EL (cell line): ENCODE measurements at places on chromosomes 2 and 18.

DNA sequence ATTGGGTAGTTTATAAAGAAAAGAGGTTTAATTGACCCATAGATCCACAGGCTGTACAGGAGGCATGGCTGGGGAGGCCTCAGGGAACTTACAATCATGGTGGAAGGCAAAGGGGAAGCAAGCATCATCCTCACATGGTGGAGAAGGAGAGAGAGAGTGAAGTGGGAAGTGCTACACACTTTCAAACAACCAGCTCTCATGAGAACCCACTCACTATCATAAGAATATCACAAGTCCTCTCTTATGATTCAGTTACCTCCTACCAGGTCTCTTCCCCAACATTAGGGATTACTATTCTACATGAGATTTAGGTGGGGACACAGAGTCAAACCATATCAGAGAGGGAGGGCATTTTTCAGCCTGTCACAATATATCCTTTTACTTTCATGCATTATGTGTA, 22.7 kb upstream of the DOCK10 start:
- DNase-seq = no peak

DNA sequence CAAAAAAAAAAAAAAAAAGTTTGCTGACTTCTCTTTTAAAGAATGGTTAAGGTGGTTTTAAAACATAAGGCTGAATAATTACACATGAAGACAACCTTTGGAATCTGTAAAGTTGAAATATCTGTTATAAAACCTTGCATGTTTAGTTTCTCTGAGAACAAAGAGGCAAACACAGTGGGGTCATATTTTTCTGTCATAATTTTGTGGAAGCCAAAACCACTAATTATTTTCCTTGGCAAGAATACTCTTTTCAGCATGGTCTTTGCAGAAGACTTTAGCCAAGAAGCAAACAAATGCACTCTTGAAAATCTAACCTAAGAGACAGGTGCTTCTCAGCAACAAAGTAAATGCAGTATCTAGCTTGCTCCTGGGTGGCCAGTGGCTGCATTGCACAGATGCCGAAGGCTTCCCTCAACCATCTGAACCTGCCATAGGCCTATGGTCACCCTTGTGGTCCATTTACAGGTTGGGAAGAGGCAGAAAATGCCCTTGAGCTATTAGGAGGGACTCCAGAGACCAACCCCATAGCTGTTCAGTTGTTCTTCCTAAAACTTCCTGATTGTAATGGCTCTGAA, 44.8 kb downstream of the ZAP70 start:
- no peak for DNase-seq

DNA sequence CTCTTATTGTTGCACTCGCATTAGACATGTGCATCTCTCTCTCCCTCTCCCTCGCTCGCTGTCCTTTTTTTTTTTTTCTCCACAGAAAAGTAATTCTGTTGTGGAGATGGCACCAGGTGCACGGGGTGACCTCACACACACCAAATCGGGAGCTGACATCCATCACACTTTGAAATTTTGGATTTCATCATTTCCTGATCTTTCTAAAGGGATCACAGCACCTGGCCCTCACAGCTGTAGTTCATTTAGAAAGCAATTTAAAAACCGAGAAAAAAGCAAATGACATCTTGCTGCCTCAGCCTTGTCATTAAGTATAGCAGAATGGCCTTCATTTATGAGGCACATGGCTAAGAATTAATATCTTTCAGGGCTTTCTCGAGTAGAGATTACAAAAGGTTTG, 717.2 kb downstream of the RNF144A start:
- no peak for DNase-seq

DNA sequence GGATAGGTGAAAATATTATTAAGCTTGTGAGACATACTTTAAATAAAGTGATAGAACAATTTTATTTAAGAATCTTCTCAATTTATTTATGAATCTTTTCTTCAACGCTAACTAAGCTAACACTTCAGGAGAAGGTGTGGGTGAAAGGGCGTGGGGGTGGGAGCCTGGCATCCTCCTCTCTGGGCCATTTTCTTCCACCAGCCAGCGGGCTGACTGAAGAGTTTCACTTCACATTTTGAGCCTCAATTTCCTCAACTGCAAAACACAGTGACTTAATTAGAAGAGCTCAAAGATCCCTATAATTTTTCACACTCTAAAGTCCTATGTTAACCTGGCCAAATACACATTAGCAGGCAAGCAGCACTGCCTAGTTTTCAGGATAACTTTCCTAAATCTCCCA, 94.8 kb downstream of the FTCDNL1 start:
- no peak for DNase-seq

DNA sequence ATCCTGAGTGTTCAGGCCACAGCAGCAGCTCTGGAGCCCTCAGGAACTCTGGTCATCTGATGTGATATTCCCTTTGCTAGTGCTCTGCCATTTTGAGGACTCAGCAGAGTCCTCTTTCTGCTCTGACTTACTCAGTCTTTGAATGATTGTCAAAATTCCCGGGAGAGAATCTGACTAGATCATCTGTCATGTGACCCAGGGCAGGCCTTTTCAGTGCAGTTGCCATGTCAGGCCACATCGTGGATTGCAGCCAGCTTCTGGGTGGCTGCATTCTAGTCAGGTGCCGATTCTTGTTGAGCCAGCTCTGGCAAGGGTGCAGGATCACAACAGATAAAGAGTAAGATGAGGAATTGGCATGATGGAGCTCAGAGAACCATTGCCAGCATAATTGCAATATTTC, 795.6 kb downstream of the CPS1 start:
- no peak for DNase-seq

DNA sequence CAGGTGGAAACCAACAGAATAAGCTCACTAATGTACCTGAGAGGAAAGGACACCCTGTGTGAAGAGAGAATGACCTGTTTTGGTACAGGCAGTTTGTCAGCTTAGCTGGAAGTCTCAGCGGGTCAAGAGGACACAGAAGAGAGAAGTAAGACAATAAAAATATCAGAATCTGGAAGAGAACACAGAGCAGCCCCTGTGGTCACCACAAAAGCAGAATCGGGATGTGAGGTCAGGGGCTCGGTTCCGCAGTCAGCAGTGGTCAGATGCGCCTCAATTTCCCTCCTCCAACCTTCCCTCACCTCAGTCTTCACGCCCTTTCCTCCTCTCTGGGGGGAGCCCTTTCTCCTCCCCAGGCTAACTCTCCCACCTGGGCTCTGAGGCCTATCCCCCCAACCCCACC, 122.9 kb downstream of the AFF3 start:
- DNase-seq = no peak

DNA sequence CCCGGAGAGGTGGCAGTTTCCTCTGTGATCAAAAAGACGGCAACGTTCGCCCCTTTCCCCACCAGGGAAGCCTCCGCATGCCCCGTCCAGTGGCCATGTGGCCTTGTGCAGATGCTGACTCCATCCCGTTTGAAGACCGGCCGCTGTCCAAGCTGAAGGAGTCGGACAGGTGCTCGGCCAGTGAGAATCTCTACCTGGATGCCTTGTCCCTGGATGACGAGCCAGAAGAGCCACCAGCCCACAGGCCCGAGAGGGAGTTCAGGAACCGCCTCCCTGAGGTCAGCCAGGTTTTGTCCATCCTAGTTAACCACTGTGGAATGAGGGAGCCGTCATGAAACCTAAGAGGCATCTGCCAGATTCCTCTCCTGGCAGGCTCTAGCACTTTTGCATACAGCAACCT, 113.6 kb downstream of the MTCL1 start:
- DNase-seq = no peak

- no peak for DNase-seq
Measured at GRCh38 chr18:74281980-74282754, 9.6 kb downstream of the CYB5A start.

DNA sequence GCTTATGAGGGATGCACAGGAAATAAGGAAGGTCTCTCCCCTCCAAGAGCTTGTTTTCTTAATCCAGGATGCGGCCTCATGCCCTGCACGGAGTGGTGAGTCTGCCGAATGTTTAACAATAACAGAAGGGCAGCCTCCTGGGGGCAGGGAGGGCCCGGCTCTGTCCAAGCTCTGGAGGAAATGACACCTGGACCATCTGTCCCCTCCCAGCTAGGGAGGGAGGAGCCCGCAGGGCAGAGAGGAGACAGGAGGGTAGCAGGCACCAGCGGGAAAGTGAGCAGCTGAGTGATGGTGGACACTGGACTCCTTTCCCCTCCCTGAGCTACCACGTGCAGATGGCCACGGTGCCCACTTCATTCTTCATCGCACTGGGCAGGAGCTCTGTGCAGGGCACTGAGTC, 398.2 kb upstream of the MYT1L start:
- no peak for DNase-seq

DNA sequence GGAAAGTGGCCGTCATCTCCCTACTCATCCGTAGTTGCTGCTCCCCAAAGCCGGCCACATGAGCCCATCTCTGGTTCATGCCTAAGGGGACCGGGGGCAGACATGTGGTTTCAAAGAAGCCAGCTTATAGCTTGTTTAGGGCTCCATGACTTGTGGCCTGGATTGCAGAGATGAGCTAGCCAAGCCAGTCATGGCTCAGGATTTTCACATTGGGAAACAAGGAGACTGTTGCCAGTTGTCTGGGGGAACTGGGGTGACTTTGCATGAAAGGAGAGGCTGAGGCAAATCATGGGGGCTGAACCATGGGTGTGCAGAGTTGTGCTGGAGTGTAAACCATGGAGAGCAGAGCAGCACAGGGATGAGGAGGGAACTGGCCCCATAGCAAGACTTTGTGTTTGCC, 183.0 kb upstream of the APCDD1 start:
- DNase-seq = no peak

GRCh38 chr2:134917360-134917865, 1.2 kb upstream of the CCNT2 start:
- peak; percentile 7 for DNase-seq

GRCh38 chr2:85376291-85377065, 21.9 kb downstream of the ELMOD3 start:
- no peak for DNase-seq

- no peak for DNase-seq
Measured at GRCh38 chr2:42109959-42110640, 59.1 kb upstream of the EML4 start.

DNA sequence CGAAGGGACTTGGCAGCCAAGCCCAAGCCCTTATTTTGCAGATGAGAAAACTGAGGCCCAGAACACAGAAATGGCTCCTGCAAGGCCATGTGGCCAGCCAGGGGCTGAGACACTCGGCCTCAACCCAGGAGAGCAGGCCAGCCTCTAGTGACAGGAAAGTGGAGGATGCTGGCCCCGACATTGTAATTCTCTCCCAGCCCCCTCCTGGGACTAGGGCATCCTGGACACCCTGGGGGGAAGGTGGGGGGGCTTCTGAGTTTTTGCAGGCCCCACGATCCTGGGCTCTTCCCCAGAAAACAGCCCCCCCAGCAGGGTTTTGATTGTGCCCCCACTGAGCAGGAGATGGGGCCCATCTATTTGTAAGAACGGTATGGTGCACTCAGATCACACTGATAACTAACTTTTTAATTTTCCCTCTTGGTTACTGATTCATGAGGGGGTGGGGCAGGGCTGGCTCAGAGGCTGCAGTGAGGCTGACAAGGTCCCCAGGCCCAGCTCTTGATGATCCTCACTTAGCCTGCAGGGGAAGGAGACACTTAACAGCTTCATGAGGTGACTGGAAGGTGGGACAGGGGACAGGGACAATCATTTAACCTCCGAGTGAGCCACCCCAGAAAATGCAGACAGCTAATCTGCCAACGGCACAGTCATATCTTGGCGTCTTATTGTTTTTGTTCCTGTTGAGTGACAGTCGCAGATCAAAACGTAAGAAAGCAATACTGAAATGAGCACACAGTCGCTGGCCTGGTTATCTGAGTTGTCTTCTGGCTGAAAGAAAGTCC, 18.9 kb downstream of the SMAD7 start:
- DNase-seq = no peak

DNA sequence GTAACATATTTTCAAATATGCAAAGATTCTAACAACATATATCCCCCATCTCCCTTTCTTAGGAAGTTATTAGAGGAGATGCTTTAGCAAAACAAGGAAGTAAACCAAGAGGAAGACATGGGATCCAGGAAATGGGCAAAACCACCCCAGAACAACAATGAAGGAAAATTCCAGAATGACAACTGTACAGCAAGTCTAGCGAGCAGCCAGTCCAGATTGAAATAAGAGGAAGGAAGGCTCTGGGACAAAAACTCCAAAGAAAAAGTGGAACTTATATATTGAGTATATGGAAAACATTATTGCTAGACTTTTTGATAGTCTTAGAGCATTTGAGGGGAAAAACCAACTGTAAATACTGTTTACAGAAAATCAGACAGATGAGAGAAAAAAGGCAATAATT, 2.9 kb upstream of the ARPC2 start:
- no peak for DNase-seq

DNA sequence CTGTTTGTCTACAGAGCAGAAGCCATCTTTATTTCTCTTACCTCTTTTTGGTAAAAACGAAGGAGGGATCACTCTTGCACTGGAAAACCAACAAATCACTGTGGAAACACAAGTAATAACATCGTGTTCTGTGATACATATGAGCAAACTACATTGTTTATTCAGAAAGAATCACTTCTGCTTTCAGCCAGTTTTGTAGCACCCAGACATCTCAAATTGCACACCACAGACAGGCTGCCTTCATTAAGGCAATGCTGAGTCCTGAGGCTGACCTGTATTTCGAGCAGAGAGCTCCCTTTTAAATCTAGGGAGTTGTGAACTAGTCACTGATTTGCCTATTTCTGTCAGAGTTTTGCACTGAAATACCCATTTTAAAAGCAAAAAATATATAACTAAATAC, 1003.2 kb upstream of the FAM98A start:
- no peak for DNase-seq

DNA sequence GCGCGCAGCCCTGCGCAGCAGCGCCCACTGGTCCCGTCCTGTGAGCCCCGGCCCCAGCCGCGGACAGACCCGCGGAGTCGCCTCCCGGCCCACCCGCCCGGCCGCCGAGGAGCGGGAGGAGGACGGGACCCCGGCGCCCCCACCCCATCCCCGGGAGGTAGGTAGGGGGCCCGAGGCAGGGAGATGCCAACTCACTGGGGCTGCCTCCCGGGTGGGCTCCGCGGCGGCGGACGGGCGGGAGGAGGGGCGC, 160 bp downstream of the SPTBN1 start:
- DNase-seq = no peak

DNA sequence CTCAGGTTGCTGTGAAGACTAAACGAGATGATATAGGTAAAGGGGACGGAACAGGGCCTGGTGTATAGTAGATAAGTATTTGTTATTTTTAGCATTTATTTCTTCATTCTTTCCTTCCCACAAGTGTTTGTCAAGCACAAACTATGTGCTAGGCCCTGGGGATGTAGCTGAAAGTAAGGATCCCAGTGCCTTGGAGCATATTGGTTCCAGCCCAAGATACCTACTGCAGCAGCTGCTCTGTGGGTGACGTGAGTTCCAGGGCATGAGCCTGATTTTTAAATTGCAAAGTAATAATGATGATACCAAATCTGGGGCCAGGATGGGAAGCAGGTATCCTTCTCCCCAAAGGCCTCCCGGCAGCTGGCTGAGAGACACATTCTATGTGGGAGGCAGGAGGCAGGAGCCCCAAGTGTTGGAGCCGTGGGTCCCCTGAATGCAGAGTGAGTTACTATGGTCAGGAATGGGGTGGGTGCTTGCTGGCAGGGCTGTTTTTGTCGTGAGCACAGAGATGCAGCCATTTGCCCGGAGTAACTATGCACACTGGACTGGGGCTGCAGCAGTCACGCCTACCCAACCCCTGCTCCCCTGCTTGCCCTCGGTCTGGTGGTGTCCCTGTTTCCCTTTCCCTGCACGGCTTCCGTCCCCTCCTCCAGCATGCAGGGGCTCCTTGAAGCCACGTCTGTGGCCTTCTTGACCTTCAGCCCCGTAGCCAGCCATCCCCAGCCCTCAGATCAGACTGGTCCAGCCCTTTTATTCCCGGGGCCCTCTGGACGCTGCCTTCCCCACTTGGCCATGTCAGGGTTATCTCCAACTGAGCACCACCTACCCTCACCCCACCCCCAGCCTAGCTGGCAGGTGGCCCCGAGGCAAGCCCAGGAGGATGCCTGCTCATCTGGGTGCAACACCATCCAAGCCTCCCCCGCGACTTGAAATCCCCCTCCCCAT, 52.4 kb downstream of the INHBB start:
- peak; percentile 82 for DNase-seq
